Fibroblast of skin of abdomen (primary cell): ENCODE measurements at places on chromosomes 12 and 14.
A peak's percentile ranks its signal among the peaks of the same experiment; 100 is the strongest.

DNA sequence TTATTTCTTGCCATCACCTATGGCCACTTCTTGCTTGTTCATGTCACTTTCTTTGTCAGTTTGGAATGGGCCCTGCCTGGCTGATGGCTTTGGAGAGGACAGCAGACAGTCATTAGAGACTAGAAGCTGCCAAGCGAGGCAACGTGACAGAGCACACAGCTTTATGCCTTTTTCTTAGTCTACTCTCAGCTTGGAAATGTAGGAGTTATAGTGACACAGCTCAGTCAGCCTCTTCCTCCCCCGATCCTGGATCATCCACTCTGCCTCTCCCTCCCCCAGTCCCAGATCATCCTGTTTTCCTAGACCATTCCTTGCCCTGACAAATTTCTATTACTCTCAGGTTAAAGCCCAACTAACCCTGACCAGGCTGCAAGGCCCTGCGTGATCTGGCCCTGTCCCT, 26.6 kb downstream of the ETV6 start:
- DNase-seq, result no peak

- DNase-seq, result no peak
These were observed 6.1 kb downstream of the C12orf76 start for GRCh38 chr12:110042264-110042663.

- DNase-seq, result peak; percentile 28
These were observed 92.9 kb downstream of the KSR2 start for GRCh38 chr12:117875744-117876435.

DNA sequence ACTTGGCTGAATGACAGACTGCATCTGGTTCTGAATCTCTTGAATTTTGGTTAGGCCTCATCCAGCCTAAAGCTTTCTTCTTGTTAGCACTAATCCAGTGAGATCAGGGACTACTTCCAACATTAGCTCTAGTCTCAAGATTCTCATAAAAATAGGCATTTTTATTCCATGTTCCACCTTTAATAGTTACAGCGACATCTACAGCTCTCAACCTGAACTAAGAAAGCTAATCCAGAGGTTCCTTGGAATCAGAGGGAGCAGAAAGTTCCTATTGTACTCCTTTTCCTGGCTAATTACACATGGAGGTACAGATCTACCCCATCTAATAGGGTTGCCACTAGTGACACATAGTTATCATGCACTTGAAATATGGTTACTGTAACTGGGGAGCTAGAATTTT, 391.9 kb downstream of the RMST start:
- DNase-seq, result no peak

DNA sequence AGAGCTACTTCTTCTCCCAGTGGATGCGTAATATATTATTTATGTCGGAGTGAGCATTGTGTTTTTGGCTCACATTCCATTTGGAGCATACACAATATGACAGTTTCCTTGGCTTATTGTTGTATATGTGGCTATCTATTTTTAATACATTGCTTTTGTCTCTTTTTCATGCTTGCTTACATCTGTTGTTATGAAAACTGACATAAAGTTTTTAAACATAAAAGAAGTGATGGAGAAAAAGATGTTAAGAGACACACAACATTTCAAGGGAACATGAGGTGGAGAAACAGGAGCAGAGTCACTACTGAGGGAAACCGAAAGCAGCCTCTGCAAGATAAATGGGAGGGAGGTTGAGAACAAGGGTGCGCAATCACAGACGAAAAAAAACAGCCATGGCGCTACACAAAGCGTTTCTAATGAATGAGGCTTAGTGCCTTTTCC, 228.4 kb upstream of the NPAS3 start:
- DNase-seq, result no peak

- no peak for DNase-seq
These were observed 578.0 kb upstream of the MGAT4C start for GRCh38 chr12:86834217-86834616.

DNA sequence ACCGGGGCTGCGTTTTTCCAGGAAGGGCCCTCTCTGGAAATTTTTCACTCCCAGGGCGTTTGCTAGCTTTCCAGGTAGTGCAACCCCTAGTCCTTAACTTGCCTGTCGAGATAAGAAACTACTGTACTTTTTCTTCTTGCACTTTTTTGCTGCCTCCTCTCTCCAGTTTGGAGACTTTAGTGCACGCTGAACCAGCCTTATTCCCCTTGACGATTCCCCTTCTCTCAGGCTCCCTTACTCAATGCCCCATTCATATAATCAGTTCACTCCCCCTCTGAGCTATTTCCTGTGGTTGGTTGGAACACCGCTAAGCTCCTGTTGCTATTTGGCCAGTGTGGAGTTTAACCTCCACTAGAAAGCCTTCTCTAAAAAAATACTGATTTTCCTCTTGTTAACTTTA, 682 bp downstream of the CREBL2 start:
- peak; percentile 56 for DNase-seq

- DNase-seq, result peak; percentile 91
These were observed 156.9 kb downstream of the CAND1 start for GRCh38 chr12:67426067-67426466.

- no peak for DNase-seq
These were observed 39.7 kb downstream of the RAD51B start for GRCh38 chr14:67859169-67859749.

DNA sequence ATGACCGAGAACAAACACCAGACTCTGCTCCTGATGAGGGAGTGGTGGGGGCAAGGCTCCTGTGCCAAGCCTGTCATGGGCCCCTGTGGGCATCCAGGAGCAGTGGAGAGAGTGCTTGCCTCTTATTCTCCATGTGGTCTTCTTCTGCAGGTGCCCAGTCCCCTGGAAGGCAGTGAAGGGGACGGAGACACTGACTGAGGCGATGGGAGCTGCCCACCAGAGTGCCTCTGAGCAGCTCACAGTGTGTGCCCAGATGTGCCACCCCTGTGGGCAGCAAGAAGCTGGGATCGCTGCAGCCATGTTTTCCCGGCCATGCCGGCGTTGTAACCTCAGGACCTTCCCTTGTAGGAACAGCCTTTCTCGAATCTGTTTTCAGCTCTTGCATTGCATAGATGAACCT, 6.4 kb upstream of the EP400 start:
- no peak for DNase-seq

- DNase-seq, result no peak
These were observed 1.1 kb upstream of the ELK3 start for GRCh38 chr12:96192926-96193573.

DNA sequence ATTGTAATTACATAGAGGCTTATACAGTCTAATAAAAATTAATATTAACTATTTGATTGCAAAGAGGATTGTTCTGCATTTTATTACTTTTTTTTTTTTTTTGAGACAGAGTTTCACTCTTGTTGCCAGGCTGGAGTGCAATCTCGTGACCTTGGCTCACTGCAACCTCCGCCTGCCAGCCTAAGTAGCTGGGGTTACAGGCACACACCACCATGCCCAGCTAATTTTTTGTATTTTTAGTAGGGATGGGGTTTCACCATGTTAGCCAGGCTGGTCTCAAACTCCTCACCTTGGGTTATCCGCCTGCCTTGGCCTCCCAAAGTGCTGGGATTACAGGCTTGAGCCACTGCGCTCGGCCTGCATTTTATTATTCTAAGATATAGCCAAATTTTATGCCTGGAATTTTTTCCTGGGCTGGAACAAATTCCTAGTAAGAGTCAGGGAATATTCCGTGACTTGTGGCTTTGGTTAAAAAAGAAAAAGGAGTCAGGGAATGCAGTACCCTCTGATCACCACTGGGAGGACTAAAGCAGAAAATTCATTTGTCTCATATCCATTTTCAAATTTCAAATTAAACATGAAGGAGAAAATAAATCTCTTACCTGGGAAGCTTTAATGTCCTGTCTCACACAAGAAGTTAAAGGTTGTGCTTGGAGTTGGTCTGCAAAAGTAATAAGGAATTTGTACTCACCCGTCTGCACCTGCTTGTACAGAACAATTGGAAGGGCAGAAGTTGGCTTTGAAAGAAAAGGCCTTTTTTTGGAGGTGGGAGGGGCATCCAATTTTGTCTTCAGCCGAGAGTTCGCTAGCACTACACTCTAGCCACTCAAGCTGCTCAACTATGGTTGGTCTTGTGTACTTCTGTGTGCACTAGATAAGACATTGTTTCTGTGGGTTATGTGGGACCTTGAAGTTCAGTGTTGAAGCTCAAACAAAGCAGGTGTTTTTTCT, 8.7 kb downstream of the MARK3 start:
- DNase-seq, result peak; percentile 55

GRCh38 chr12:12600659-12601058, 11.0 kb upstream of the CREBL2 start:
- DNase-seq, result no peak

DNA sequence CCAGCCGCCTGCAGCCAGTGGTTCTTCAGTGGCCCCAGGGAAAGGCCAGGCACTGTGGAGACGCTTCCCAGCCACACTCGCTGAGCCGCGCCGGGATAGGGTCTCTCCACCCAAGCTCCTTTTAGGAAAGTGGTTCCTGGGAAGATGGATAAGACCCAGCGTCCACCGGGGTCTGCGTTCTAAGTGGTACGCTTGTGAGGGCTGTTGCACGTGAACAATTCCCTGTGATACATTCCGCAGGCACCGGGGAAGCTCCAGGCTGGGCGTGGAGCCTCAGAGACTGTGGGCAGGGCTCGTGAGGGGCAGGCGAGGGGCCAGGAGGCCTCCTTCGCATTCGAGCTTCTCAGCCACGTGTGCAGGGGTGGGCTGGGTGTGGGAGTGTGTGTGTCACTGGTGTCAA, 48.4 kb downstream of the GALNT9 start:
- no peak for DNase-seq

GRCh38 chr14:67704484-67705089, 2.9 kb downstream of the RDH12 start:
- peak; percentile 41 for DNase-seq

GRCh38 chr12:49014547-49014946, 4.0 kb downstream of the PRKAG1 start:
- peak; percentile 26 for DNase-seq

- DNase-seq, result no peak
These were observed 8.3 kb downstream of the TSPAN11 start for GRCh38 chr12:30934811-30935210.

DNA sequence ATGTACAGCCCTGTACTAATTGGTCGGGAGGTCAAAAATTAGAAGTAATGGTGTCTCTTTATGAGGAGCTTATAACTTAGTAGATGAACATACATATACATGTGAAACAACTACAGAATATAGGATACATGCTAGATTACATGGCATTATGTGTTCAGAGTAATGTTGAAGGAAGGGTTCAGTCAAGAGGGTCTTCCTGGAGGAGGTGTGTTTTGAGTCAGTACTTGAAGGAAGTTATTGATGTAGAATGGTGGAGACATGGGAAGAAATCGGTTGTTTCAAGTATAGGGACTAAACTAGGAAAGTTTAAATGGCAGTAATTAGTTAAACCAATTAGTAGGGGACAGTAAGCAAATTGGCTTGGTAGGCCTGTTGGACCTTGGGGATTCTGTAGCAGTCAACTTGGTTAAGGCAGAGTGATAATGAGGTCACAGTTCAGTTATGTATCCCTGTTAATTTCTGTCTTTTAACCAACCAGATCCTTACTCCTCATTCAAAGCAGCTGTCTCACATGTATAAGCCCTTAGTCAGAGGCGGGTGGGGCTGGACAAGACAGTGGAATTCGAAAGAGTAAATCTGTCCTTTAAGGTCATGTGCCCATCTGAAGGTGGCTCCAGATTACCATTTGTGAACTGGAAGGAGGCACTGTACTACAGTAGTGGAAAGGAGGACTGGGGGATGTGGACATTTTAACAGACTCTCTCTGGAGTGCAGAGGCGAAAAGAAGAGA, 3.5 kb upstream of the ANKRD52 start:
- peak; percentile 87 for DNase-seq

DNA sequence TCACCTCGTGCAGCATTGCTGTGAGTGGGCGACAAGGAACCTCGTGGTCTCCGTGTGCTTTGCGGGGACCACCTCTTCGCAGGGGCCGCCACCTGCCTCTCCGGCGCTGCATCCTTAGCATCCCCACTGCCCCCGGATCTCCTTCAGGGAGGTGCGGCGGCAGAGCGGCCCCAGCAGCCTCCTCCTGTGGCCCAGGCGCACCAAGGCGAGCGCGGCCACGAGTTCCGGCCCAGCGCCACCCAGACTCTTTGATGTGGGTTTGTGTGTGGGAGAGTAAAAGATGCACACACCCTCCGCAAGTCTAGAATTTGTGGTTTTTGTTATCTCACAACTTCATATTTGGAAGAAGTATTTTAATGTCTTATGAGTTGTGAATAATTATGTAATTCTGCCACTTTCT, 118.8 kb upstream of the DIO3 start:
- DNase-seq, result no peak

- DNase-seq, result peak; percentile 72
These were observed 12.6 kb upstream of the DDX47 start for GRCh38 chr12:12800406-12801180.

GRCh38 chr12:95017482-95017881, 14.0 kb upstream of the NDUFA12 start:
- DNase-seq, result peak; percentile 8

- DNase-seq, result no peak
These were observed 190.4 kb upstream of the FAR2 start for GRCh38 chr12:28958553-28959195.

DNA sequence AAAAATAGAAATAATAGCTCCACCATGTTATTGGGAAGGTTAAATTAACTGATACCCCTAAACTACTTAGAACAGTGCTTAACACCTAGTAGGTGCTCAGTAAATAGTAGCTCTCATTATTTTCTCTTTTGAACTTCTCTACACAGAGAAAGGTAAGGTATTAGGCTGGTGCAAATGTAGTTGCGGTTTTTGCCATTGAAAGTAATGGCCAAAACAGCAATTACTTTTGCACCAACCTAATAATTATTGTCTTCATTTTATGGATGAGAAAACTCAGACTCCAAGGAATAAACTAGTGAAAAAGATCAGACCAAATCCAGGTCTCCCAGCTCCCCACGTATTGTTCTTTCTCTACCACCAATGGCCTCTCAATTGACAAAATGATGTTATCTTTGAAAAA, 157.2 kb upstream of the TMPO start:
- DNase-seq, result no peak

DNA sequence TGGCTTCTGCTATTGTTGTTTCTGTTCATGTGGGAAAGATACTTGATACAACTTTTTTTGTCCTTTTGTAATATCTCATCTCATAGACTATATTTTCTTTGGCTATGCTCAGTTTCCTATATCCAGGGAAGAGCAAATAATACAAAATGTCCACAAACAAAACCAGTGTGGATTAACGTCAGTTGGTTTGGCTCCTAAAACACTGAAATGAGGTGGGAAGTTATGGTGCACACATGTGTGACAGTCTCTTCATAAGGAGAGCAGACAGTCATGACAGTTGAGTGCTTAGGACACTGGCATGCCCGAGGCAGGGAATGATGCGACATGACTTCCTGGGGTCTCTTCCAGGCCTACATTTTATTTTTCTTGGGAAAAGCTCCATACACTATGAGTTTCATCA, 27.5 kb downstream of the RHOJ start:
- no peak for DNase-seq

GRCh38 chr14:79569072-79569471, 642.2 kb downstream of the DIO2 start:
- DNase-seq, result no peak

DNA sequence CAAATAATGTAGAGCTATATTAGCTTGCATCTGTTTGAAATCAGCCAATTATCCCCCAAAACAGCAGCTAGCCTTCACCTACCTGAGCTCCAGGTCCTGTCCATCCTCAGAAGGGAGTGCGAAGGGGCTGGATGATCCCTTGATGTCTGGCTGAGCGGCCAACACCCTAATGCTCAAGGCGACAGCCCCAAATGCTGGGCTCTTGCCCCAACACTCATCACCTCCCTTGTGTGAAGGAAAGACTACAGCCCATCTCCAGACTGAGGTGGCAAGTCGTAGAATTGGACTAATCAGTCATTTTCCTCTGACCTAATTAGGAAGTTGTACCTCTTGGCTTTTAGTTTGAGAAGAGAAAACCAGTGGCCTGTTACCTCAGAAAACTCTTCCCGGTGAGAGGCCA, 16.3 kb upstream of the MDM1 start:
- DNase-seq, result no peak

- DNase-seq, result no peak
These were observed 30.2 kb upstream of the SRGAP1 start for GRCh38 chr12:63814146-63814772.
